Activated CD4-positive, alpha-beta T cell treated with anti-CD3 and anti-CD28 coated beads, Interleukin-2, amount 50 U/mL, for 48 hours (primary cell): ENCODE measurements at places on chromosomes 3 and 15.

GRCh38 chr15:83475551-83475950 is 28.4 kb downstream of the SH3GL3 start:
- DNase-seq = no peak

DNA sequence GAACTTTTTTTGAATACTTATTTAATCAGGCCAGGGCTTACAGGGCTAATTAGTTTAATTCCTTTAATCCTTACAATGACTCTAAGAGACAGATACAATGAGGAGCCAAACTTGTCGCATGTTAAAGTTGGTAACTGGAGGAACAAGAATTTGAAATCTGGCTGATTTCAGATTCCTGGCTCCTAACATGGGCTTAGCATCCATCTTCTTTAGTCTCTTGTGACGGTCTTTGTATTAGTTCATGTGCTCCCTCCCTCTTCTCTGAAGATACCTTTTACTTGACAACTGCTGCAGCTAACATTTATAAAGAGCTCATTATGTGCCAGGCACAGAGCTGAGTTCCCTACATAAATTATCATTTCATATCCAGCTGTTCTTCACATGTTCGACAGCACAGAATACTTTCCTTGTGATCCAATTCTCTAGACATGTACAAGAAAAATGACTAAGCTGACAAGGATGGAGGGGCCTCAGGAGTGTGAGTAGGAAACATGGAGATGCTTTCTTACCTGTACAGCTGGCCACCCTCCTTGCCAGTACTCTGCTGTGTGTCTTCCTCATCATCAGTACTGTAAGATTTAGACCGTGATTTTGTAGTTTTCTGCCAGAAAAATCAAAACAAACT is 206.8 kb upstream of the STRIT1 start:
- DNase-seq = no peak

DNA sequence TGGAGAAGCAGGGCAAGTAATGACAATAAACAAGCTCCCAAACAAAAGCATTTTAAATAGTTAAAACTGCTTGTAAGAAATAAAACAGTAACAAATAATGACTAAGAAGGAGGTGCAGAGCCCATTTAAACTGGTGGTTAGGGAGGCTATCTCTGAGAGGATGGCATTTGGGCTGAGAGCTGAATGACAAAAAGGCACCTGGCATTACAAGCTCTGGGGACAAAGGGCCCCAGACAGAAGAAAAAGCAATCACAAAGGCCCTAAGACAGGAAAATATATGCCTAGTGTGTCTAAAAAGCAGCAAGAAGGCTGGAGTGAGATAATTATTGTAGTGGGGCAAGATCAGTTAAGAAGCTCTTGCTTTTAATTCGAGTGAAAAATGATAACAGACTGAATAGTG is 9.6 kb downstream of the TMEM39A start:
- DNase-seq = no peak

DNA sequence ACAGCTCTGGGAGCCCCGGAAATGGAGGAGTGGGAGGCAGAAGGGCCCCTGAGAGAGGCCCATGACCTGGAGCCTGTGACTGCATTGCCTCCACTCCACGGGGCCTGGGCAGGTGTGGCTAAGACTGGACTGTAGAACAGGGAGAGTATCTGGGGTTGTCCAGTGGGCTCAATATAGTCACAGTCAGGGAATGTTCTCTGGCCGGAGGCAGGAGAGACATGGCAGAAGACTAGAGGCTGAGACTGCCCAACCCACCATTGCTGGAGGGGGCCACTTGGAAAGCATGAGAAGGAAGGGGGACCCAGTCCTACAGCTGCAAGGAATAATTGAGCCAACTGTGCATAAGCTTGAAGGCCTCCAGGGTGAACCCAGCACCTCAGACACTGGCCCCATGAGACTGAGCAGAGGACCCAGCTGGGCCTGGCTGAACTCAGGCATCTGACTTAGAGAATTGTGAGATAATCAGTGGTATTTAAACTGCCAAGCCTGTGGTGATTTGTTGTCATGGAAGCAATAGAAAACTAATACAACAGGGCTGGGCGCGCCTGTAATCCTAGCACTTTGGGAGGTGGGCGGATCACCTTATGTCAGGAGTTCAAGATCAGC is 33.1 kb downstream of the NIPA2 start:
- DNase-seq = no peak

GRCh38 chr3:140898340-140899180 is 43.1 kb upstream of the SLC25A36 start:
- DNase-seq = no peak

- DNase-seq = no peak
These were observed 87.8 kb downstream of the IGF2BP2 start for GRCh38 chr3:185737020-185737419.

DNA sequence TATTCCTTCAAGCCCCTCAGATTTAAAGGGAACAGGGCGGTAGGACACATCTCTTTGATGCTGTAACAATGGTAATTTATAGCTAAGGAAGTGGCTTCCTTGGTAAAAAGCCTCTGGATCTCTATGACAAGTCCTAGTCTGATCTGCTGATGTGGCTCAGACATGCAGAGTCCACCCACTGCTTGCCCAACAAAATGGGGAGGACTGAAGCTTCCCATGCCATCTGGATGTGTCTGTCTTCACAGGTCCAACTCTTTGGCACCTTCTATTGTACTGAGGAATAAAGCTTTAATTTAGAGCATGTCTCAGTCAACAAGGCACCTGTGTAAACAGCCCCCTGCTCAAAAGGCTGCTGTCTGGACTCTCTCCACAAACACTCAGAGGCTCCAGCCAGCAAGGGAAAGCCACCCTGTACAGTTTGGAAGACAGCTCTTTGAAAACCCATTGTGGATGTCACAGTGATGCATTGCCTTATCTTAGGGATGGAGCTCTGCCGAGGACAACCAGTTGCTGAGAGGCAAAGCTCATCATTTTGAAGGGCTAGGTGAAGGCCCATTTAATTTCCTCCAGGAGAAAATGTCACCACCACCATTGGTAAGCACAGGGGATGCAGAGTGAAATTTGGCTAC is 348.6 kb upstream of the GRM7 start:
- no peak for DNase-seq

DNA sequence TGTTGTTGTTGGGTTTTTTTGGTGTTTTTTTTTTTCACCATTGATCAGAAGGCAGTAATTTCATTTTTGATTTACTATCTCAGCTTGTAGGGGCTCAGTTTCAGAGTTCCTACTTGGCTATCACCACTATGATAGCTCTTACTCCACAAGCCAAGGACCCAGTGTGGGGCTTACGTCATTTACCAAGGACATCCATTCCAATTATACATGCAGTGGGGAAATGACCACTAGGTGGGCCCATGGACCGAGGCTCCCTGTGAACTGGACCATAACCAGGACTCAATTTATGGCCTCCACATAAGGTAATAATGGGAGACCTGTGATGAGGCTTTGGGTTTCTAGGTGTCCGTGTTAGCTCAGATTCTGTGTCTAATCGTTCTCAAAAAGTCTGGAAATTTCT is 67.5 kb upstream of the CACNA1D start:
- DNase-seq = no peak

DNA sequence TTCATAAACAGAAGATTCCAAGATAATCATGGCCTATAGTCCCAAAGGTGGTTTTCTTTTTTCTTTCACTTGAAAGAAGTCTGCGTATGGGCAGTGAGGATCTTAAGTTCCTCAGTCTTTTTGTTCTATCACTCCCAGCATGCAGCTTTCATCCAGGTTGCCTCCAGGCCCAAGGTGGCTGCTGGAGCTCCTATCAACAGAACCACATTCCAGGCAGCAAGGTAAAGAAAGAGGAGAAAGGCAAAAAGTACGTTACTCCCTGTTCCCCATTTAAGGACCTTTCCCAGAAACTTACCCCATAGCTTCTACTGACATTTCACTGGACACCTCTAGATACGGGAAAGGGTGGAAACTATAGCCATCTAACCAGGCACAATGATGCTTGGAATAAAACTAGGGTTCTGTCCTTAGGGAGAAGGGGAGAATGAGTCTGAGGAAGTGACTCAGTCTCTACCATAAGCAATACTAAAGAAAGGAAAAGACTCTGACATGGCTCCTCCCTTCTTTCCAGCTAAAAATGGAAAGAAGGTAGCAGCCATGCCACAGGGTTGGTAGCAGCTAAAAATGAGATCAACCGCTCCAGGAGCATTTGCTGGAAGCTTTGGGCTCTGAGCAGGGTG is 313.9 kb upstream of the NR2E3 start:
- DNase-seq = no peak

GRCh38 chr3:106208967-106209366 is 340.2 kb upstream of the CBLB start:
- DNase-seq = no peak

GRCh38 chr3:58952128-58952917 is 97.5 kb downstream of the CFAP20DC start:
- DNase-seq = no peak

DNA sequence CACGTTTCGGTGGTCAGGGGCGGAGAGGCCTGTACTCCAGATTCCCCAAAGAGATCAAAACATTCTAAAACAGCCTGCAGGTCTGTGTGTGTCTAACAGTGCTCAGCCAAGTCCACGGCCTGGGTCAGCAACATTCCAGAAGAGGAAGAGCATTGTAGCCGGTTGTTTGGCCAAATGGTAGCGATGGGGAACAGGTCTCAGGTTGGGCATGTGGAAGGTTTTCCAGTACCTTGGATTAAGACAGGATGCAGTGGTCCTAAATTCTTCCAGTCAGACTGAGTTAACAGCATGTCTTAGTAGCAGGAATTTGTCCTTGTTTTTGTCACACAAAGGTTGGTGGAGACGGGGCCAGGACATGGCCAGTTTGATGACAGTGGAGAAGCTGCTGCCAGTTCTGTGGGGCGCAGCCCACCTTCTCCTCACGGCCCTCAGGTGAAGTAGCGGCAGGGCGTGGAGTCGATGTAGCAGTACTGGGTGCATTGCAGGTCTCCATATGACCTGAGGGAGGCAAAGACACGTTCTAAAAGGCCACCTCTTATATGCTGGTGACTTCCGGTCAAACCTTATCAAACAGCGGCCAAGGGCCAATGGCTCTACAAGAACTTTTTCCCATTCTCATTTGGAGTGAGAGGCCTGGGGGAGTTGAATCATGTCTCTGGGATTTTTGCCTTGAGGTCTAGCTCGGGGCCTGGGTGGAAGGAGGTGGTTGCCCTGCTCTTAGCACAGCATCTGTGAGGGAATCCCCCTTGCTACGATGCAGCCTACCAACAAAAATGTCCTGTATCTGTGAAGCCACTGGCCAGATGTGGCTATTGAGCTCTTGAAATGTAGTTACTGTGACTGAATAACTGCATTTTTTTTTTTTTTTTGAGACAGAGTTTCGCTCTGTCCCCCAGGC is 24.1 kb downstream of the EAF1 start:
- no peak for DNase-seq

DNA sequence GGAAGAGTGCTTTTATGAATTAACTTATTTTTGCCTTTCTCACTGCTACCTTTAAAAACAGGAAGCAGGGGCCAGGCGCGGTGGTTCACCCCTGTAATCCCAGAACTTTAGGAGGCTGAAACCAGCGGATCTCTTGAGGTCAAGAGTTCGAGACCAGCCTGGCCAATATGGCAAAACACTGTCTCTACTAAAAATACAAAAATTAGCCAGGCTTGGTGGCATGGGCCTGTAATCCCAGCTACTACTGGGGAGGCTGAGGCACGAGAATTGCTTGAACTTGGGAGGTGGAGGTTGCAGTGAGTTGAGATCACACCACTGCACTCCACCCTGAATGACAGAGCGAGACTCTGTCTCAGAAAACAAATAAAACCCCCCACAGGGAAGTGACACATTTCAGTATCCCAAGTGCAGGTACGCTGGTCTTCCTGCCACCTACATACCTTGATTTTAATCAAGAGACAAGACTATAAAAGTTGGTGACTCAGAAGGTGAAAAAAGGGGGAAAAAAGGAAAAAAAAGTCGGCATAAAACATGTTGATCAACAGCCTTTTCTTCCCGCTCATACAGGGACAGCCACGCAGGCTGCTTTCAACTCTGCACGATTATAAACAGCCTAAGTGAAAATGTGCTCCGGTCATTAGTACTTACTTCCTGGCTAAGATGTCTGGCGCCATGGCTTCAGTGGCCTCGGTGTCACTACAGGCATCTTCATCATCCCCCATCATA is 18.8 kb downstream of the PPP1R2 start:
- peak; percentile 54 for DNase-seq

GRCh38 chr3:10764259-10765051 is 51.6 kb upstream of the SLC6A11 start:
- DNase-seq = no peak

DNA sequence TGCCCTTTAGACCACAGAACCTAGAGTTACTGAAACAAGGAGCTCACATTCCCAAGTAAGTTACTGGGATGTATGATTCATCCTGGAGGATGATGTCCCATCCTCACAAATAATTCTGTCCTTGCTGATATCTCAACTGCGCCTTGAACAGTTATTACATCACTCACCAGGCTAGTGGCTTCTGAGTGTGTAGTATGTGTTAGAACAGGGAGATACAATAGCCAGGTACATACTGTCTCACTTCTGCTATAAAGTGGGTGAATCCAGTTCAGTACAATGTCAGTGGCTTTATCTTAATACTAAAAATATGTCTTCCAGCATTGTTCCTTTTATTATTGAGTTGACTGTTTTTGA is 483.2 kb upstream of the FRG2C start:
- no peak for DNase-seq

DNA sequence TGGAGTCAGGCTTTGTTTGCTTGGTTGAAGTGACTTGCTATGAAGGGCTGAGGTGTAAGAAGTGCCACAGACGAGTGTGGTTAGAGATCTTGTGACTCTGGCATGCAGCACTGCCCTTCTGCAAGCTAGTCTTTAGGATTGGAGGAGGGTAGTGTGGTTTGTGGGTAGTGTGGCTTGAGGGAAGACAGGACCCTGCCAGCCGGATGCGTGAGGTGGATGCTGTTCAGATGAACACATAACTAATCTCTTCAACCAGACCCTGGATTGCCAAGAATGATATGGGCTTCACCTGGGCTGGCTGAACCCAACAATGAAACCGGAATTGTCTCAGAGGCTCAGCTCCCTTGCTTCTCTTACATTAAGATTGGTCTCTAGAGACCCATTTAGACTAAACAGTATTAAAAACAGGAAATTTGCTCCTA is 32.7 kb downstream of the STARD9 start:
- DNase-seq = peak; percentile 22

- DNase-seq = no peak
These were observed 339.0 kb downstream of the IL5RA start for GRCh38 chr3:2771193-2771592.

- DNase-seq = no peak
These were observed 256.3 kb upstream of the TMCO5A start for GRCh38 chr15:37678124-37678523.

- DNase-seq = no peak
These were observed 4.3 kb downstream of the CSRNP1 start for GRCh38 chr3:39149059-39149455.

- DNase-seq = no peak
These were observed 111.8 kb upstream of the LYSMD4 start for GRCh38 chr15:99845009-99845408.

- DNase-seq = no peak
These were observed 461.4 kb downstream of the NSUN3 start for GRCh38 chr3:94524102-94524919.

- no peak for DNase-seq
These were observed 118.7 kb upstream of the ACP3 start for GRCh38 chr3:132198516-132198915.

GRCh38 chr3:71754610-71755253 is 1.1 kb downstream of the GPR27 start:
- DNase-seq = no peak
